ENCODE measurements at places on chromosomes 4 and X. TPM values are rescaled to one million over a fixed set of nuclear protein-coding genes. Genes with fewer than 3 reads are reported as not detected.

GRCh38 chrX:79704325-79704724, 310.2 kb upstream of the TBX22 start:
- DNase-seq: no peak

GRCh38 chrX:150762258-150763165, 69.3 kb downstream of the MTMR1 start:
- no peak for DNase-seq

The RXFP1 gene
- 0.14 TPM for total RNA-seq

The RBMXL3 gene
- not detected for total RNA-seq

DNA sequence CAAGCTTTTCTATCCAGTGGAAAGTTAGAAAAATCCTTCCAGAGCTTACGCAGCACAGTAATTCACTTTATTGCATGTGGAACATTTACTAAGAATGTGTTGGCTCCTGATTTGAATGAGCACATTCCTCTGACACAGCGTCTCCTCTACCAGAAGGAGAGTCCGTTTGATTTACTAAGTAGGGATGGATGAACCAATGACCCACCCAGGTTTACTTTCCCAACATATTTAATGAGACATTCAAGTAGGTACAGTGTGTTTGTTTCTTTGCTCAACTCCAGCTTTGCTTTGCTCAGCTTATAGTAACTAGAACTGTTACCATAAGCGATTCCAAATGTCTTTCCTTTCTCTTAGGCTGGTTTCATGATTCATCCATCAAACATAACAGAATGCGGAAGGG, 161.7 kb downstream of the SMARCA1 start:
- DNase-seq: no peak

DNA sequence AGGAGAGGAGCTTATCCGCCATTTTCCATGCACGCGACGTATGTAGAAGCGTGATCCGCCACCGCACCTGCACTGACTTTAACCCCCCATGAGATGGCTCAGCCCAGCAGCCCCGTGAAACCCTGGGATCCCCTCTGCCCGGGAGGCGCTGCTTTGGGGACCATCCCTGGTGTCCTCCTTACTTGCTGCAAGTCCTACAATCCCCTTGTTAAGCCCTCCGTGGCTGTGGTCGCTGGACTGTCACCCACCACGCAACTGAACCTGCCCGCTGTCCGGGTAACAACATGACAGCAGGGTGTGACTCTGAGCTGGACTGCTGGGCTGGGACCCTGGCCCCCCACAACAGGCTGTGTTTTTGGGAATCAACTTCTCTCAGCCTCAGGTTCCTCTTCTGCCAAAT, 44.7 kb upstream of the MAN2B2 start:
- no peak for DNase-seq

The FAM47E gene
- 0.54 TPM for total RNA-seq

All from astrocyte (in vitro differentiated cells and primary cell).